ENCODE measurements at places on chromosomes 2 and 18. TPM values are rescaled to one million over a fixed set of nuclear protein-coding genes. Genes with fewer than 3 reads are reported as not detected.

NETO1 gene
- polyA plus RNA-seq: 3.6 TPM

MROH2A gene
- polyA plus RNA-seq: not detected

NCKAP5 gene
- polyA plus RNA-seq: not detected

RAB6C gene
- polyA plus RNA-seq: 0.07 TPM

SH3BP4 gene
- polyA plus RNA-seq: 0.72 TPM

EVA1A gene
- not detected for polyA plus RNA-seq

ZAP70 gene
- 61.5 TPM for polyA plus RNA-seq

HOXD8 gene
- polyA plus RNA-seq: not detected

SPC25 gene
- 0.16 TPM for polyA plus RNA-seq

PLCL1 gene
- polyA plus RNA-seq: 0.23 TPM

CD302 gene
- polyA plus RNA-seq: 0.61 TPM

ERMN gene
- 2.7 TPM for polyA plus RNA-seq

CIDEA gene
- polyA plus RNA-seq: not detected

ANKZF1 gene
- 152 TPM for polyA plus RNA-seq

DNA sequence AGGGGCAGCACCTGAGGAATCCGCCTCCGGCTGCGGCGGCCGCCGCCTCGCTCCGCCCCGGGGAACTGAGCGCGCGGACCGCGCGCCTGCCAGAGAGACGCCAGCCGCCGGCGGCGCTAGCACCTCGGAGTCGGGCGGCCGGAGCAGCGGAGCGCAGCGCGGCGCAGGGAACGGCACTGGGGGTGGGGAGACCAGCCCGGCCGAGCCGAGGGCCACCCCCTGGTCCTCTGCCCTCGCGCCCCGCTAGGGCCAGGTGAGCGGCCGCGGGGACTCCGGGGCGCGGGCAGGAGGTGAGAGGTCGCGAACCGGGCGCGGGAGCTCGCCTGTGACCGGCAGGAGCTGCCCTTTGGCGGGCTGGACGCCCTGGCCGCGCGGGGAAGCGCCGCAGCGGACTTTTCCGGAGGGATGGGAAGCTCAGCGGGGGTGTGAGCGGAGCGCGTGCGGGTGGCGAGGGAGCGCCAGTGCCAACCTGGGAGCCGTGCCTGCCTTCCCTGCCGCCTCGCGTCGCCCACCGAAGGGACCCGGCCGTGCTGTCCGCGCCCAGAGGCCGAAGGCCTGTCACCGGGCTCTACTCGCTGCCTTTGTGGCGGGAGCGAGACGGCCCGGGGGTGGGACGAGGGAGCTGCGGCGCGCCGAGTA lies at the start of gene GREB1L:
GREB1L (plus strand) TSS at position 92 of the 639 bp plus-strand sequence. CDS start 141,287 bp downstream, outside the sequence.
- DNase-seq: no peak

- no peak for DNase-seq
Measured at GRCh38 chr2:190318514-190318913, 1.1 kb downstream of the HIBCH start.

GRCh38 chr2:118697781-118698180 lies 149.7 kb downstream of the EN1 start:
- no peak for DNase-seq

DNA sequence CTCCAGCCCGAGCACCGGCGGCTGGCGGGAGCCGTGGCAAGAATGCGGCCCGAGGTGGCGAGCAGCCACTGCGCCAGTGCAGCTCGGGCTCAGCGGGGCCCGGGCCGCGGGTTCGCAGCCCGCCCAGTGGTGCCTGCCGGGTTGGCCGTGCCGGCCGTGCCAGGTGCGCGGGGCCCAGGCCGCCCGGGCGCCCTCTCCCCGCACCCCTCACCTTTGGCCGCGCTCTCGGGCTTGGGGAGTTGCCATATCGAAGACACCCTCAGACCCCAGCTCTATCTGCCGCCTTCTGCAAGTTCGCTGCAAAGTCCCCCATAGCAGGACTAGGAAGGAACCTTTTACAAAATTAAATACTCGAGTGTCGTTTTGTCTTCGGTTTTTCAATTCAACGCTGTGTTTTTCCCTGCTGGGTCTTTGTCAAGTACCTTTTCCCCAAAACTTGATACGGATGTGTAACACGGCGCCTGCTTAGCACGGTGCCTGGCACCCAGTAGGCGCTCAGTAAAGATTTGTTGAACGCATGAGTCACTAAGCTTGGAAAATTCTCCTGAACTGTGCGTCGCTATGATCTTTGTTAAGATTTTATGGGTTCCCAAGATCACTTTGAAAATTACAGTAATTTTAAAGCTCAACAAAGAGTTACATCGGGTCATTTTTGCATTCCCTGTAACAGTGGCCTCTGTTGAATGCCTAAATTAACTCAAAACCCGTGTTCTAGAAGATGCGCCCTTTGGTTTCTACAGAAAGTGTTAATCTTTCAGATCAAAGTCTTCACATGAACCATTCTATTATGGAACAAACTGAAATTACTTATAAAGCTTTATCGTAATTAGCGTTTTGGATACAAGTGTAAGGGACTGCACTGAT lies 750 bp downstream of the STRADB start:
- no peak for DNase-seq

DNA sequence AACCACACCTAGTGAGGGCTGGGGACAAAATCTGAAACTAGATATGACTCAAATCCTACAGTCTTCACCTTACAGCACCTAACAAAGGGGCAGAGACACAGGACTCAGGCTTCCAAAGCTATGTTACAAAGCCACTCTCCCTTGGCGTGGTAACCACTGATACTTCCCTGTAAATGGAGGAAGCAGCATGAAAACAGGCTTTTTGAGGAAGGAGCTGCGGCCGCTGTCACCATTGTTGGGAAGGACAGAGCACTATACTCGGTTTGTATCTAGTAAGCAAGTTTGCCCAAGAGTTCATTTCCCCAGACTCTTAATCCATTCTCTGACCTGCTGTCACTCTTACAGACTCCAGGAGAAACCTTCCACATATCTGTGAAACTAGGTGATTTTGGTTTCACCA lies 60.3 kb downstream of the LONRF2 start:
- no peak for DNase-seq

DNA sequence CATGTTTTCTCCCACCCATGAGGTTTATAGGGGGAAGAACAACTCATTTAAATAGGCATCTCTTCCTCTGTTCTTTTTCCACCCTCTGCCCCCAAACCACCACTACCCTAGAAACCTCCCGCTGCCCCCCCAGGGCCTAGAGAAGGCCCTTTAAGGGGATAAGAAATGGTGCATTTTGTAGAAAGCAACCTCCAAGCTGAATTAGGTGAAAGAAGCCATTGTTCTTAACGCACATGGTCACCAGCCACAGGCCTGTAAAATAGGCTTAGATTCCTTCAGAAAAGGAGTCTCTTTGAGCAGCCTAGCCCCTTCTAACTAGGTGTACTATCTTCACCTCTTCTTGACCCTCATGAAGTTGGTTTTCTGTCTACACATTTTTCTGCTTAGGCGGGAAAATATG lies 118.6 kb upstream of the SP5 start:
- DNase-seq: no peak

- no peak for DNase-seq
Measured at GRCh38 chr2:29040552-29040951, 33.8 kb downstream of the PCARE start.

DNA sequence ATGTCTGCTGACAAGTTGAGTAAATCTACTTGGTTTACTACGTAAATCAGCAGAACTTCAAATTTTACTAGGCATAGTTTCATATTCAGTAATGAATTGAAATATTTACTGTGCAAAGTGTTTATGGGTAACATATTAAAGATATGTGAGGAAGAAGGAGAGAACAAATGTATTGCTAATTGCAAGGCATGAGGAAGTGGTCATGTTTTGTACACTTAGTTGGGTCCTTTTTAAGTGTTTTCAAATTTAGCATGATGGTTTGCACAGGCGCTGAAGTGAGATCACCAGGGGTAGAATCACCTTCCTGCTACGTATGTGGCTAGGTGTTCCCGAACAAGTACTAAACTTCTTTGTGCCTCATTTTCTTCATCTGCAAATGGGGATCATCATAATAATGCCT lies 1534.4 kb downstream of the LRP1B start:
- no peak for DNase-seq

DNA sequence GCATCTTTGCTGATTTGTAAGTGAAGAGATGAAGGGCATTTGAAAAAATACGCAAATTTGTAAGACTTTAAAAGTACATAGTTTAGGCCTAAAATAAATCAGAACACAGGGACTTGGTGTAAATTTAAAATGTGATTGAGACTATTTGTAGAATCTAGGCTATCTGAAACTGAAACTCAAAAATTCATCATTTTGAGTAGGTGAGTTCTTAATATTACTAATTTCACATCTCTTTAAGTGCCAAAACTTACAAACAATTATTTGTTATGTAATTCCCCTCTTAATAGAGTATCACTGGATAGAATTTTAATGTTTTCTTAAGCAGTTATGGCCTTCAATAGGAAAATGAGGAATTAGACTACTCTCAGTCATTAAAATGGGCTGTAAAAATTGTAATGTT lies 14.0 kb upstream of the HRH4 start:
- DNase-seq: no peak

DNA sequence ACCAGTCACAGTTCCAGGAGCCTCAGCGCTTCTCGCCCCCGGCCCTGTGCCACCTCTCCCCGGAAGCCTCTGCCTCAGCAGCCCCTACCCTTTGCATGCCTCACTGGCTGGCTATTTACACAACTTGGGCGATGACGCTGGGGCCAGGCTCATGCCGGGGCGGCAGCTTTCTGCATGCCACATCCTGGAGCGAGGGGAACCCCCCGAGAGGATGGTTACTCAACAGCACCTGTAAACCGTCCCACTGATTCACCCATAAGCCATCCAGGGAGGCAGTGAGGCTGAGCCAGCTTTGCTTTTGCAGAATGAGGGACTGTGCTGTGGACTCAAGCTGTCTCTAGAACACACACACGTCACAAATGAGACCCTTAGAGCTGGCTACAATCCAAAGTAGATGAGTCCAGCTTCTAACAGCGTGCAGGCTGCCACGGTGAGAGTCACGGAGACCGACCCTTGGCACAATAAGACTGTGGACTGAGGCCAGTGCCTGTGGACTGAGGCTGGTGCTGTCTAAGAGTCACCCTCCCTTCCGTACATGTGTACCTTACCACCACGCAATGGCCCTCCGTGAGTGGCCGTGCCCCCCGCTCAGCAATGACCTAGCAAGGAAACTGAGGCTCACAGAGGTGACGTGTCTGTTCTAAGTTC lies 45.6 kb upstream of the ODC1 start:
- peak; percentile 78 for DNase-seq

DNA sequence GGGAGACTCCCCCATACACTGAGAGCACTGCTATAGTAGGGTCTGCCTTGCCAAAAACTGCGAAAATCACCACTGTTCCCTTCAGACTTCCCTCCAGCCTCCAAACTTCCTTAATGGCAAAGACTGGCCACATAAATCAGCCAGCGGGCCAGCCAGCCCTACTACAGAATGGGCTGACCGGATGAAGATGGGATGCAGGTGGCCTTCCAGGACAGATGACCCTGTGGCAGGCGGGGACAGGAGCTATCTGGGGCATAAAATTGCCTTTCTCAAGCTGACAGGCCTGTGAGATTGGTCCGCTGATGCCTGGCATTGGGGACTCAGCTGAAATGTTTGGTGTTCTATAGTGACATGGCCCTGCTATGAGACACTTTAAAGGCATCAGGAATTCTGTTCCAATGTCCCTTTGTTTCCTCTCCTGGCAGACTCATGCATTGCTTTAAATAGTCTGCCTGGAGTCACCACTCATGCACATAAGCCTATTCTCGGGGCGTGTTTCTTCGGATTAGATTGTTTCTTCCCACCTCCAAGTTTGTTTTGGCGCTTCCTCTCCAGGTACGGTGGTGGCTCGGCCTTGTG lies 135.9 kb downstream of the ALPK2 start:
- no peak for DNase-seq

DNA sequence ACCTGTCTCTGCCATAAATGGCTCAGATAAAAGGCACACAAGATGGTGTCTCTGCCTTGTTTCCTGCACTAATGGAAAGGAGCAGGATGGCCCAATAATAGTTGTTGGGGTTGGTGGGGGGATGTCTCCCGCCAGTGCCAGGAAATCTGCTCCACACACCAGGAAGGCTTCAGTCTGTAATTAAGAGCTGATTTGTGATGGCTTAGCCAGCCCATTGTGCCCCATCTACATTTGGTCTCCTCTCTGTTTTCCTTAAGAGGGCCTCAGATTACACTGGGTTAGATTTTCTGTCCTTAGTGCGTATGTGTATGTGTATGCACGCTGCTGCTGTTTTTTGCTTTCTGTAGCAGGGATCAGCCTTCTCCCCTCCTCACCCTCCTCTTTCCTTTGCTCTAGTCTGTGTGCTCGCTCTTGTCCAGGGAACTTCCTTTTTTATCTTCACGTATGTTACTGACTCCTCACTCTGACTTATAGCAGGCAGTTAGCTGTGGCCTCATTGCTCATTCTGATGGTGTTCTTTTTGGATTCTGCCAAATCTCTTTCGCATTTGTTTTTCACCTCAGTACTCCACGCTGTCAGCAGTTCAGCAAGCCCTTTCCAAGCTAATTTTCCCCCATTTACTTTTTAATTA lies 33.4 kb upstream of the MGAT5 start:
- no peak for DNase-seq

GRCh38 chr2:189152483-189152882 lies 27.1 kb downstream of the COL5A2 start:
- no peak for DNase-seq

DNA sequence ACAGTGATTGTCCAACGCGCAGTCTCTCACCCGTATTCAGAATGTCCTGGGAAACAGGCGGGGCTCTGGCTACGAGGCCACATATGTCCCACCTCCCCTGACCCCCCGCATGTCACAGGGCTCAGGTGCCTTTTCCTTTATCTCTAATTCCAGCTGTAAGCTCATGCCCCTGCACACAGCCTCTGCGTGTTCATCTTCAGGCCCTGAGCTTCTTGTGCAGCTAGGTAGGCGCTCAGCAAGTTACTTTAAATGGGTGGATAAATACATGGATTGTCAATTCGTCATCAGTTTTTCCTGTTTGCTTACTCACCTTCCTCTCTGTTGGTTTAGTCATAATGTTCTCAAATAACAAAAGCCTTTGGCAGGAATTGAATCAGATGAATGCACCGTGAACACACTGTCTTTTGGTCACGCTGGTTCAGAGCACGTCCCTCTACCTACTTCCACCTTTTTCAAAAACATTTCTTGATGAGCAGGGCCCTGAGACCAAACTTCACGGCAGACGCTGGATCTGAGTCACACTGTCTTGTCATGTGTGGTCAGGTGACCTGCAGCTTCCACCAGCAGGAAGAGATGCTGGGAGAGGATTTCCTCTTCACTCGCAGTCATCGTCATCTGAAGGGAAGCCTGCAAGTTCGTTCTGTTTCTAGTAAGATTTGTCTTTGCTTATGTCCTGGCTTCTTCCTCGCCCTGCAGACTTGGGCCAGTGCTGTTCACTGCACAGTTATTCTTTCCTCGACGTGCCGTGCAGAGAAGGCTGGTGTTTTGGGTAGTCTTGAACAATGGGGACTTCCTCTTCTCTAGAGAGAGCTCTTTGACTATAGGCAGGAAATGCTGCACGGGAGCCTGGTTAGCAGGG lies 138.1 kb downstream of the PTGR3 start:
- peak; percentile 67 for DNase-seq

DNA sequence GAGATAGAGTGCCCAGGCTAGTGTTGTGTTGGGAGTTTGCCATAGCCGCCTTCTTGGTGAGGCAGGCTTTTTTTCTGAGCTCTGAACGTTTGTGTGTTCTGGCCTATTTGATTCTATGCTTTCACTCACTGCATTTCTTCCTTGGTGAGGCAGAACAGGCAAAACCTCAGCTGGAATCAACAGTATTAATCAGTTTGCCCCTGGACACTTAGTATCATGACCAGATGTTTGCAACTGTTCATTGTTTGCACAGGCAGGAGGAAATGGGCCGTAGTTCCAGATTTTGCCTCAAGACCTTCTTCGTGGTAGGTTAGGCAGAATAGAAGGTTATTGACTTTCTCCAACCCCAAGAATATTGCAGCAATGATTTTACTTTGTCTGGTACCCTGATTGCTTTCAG lies 218.1 kb upstream of the RASGRP3 start:
- DNase-seq: no peak

GRCh38 chr2:162175714-162176113 lies 23.7 kb upstream of the GCG start:
- DNase-seq: no peak
